ENCODE measurements at places on chromosomes 2 and 18. TPM values are rescaled to one million over a fixed set of nuclear protein-coding genes. Genes with fewer than 3 reads are reported as not detected.

The PROKR1 gene
- 0.06 TPM for polyA plus RNA-seq

The AGXT gene
- polyA plus RNA-seq = 0.12 TPM

The BCL11A gene
- 19.4 TPM for polyA plus RNA-seq

The KANSL1L gene
- 51.1 TPM for polyA plus RNA-seq

The FZD7 gene
- 33.4 TPM for polyA plus RNA-seq

The ARHGAP28 gene
- polyA plus RNA-seq = 304 TPM

The FLACC1 gene
- 2.5 TPM for polyA plus RNA-seq
